OCI-LY7 (cell line): ENCODE measurements at places on chromosomes 2 and 18. TPM values are rescaled to one million over a fixed set of nuclear protein-coding genes. Genes with fewer than 3 reads are reported as not detected.

- peak; percentile 79 for DNase-seq
These were observed 27.4 kb downstream of the USP34 start for GRCh38 chr2:61443342-61444041.

- peak; percentile 82 for DNase-seq
These were observed 570.1 kb downstream of the PLCL1 start for GRCh38 chr2:198374375-198375082.

GRCh38 chr2:149885946-149886345, 298.4 kb upstream of the MMADHC start:
- no peak for DNase-seq

- DNase-seq = no peak
These were observed 53.9 kb upstream of the STPG4 start for GRCh38 chr2:47208852-47209606.

DNA sequence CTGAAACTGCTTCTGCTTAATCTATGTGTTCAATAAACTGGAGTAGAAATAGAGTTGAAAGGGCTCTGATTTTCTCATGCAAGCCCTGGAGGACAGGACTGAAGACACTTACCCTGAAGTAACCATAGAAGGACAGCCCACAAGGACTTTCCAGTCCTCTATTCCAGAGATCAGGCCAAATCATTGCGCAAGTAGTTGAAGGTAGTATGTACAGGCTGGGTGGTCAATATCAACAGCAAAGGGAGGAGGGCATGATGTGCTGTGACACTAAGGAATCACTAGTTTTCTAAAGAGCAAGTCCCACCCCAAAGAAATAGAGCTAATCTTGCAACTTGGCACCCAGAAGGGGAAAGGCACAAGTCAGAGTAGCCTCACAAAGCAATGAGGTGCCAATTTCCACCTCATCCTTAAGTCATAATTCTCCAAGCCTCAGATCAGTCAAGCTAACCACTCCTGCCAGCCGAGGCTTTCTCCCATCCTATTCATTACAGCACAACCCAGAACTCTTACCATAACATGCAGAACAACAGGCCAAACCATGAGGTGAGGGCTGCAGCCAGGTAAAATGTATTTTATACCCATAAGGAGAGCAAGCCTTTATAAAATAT, 533.5 kb downstream of the TNS1 start:
- no peak for DNase-seq

DNA sequence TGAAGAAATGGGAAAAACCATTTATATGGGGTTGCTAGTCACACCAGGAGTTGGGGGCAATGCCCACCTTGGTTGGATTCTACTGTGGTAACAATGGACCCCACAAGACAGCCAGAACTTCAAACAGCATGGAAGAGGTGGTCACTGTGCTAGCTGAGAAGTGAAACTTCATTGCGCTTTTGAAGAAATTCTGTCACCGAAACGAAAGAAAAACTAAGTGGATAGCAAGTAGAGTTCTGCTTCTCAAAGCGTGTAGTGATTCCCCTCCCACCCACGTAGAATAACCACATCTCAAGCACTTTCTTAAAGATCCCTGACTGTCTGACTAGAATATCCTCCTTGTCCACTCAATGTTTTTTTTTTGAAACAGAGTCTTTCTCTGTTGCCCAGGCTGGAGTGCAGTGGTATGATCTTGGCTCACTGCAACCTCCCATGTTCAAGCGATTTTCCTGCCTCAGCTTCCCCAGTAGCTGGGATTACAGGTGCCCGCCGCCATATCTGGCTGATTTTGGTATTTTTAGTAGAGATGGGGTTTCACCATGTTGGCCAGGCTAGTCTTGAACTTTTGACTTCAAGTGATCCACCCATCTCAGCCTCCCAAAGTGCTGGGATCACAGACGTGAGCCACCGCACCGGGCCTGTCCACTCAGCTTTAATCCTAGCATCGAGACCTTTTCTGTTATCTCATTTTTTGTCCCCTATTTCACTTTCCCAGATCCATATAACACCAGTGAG, 30.1 kb upstream of the CCL20 start:
- no peak for DNase-seq

DNA sequence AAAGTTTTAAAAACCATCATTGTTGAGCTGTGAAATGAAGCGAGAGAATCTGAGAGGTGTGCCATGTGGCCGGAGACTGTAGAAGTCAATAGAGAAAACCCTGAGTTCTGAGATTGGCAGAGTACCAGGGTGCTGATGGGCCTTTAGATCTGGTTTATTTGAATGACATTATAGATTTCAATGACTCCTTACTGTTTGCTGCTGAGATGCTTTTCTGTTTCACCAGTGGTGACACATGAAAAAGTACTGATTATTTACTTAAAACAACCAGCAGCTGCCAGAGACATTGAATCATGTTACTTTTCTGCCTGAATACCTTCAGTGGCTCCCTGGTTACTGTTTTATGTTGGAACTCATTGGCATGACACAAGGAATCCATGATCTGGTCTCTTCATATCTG, 602.7 kb upstream of the ZNF804A start:
- no peak for DNase-seq

DNA sequence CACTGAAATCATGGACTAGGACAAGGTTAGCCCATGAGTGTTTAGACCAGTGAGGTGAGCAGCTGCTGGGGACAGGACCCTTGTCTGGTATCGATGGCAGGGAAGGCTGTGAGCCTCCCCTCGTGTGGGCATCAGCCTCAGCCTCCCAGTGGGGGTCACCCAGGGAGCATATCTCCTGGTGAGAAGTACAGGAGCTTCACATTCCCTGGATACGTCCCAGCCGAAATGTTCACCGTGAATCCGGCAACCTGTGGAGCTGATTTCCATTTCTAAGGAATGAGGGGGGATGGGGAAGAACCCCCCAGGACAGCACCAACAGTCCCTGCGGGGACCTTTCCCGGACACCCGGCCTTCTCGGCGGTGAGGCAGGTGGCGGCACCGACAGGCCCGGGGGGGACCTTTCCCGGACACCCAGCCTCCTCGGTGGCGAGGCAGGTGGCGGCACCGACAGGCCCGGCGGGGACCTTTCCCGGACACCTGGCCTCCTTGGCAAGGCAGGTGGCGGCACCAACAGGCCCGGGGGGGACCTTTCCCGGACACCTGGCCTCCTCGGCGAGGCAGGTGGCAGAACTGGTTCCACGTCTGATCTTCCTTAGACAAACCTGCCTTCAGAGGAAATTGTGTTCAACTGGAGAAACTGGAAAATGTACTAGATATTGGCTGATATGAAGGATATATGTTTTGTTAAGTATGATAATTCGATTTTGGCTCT, 21.2 kb downstream of the RTP5 start:
- no peak for DNase-seq

GRCh38 chr2:184178229-184178628, 420.1 kb upstream of the ZNF804A start:
- no peak for DNase-seq

DNA sequence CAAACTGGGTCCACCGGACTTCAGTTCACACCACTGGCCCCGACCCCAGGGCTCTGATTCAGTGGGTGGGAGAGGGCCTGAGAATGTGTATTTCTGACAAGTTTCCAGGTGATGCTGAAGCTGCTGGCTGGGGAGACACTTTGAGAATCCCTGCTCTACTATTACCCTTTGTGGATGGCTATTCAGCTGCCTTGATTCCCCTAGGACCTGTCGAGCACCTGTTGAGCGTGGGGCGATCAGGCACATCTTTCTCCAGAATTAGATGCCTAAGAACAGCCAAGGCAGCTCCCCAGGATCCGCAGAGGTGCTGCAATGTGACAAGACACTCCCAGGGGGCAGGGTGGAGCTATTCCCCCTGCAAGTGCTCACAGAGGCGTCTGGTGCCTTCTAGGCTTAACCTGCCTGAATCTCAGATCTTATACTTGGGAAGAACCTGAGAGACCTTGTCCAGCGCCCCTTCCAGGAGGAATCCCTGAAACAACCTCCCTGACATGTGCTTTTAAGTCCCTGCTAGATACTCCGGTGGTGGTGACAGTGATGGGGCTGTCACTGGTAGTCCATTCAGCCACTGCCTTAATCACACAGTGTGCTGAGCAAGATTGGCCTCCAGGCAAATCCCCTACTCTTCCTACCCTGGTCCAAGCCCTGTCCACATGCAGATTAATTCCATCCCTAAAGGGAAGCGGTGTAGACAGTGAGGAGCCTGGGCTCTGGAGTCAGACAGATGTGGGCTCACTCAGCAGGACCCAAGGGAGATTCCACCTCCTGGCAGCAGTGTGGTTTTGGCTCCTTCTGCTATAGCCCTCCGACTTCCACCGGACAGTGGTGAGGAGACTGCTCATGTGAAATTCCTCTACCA, 43.4 kb upstream of the OTOF start:
- peak; percentile 37 for DNase-seq

GRCh38 chr2:28358668-28359201, 33.9 kb upstream of the FOSL2 start:
- DNase-seq = no peak

- no peak for DNase-seq
These were observed 41.3 kb upstream of the GYPC start for GRCh38 chr2:126614524-126615227.

GRCh38 chr2:173755798-173756197, 209.4 kb downstream of the SP3 start:
- DNase-seq = no peak

DNA sequence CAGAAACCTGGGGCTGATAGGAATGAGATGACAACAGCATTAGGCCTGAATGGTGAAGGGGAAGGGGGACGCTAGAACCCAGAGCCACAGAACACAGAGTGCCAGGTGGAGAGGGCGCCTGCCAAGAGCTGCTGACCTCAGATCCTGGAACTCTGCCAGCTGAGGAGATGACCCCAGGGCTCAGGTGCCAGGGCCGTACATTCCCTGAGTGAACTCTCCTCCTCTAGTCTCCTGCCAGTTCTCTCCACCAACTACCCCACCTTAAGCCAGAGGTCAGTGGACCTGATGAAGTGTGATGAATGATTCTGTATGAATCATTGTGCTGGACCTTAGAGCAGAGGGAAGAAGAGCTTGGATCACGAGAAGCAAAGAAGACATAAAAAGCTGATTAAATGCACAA, 1582.2 kb upstream of the ACVR2A start:
- no peak for DNase-seq

Gene MOCOS
- total RNA-seq = not detected in 2 replicates

Gene CCBE1
- total RNA-seq = 0.70 and 0.85 TPM in 2 replicates

Gene RAMP1
- total RNA-seq = 0.42 TPM in 1 of 2 replicates, not detected in the other

Gene CTAGE1
- total RNA-seq = not detected in 2 replicates

Gene ABCB6
- total RNA-seq = 8.4 and 10.2 TPM in 2 replicates

Gene TBR1
- 0.06 TPM in 1 of 2 replicates, not detected in the other for total RNA-seq

Gene INHBB
- total RNA-seq = not detected in 2 replicates

Gene VWC2L
- not detected in 2 replicates for total RNA-seq

Gene CPLX4
- not detected in 2 replicates for total RNA-seq

Gene SOX11
- total RNA-seq = 13.0 and 14.8 TPM in 2 replicates
